Nephron progenitor cell (in vitro differentiated cells): ENCODE measurements at places on chromosomes 3 and 15.

DNA sequence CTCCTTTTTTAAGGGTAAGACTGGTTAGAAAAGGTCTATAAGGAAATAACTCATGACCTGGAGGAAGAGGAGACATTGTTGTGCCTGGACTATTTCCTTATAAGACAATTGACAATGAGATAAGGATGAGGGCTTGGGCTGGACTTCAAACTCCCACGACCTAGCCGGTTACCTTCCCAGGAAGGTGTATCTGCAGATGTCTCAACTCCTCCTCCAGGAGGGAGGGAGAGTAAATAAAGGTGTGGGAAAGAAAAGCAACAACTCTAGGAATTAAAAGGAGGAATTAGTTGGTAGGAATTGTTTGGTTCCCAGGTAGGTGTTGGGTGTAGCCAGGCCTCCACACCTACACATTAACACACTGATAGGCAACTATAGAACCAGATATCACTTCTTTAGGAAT is 97.8 kb upstream of the TBL1XR1 start:
- no peak for DNase-seq

- DNase-seq = no peak
These were observed 48.3 kb downstream of the BTD start for GRCh38 chr3:15649858-15650257.

DNA sequence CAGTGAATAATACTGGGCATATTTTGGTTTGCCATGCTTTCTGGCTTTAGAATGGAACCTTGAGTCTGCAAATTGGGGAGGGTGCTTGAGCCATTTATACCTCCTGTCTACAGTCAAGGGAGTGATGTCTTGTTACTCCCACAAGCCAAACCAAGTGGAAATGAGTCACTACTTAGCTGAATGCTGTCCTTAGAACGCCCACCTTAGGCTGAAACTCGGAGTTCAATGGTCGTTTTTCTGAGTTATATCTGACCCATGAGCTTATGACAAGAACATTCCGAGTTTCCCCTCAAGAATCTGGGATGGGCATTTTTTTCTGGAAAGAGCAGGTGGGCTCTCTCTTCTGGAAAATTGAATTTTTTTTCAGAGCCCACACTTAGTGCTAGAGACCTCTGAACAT is 17.4 kb upstream of the CLDN18 start:
- no peak for DNase-seq

DNA sequence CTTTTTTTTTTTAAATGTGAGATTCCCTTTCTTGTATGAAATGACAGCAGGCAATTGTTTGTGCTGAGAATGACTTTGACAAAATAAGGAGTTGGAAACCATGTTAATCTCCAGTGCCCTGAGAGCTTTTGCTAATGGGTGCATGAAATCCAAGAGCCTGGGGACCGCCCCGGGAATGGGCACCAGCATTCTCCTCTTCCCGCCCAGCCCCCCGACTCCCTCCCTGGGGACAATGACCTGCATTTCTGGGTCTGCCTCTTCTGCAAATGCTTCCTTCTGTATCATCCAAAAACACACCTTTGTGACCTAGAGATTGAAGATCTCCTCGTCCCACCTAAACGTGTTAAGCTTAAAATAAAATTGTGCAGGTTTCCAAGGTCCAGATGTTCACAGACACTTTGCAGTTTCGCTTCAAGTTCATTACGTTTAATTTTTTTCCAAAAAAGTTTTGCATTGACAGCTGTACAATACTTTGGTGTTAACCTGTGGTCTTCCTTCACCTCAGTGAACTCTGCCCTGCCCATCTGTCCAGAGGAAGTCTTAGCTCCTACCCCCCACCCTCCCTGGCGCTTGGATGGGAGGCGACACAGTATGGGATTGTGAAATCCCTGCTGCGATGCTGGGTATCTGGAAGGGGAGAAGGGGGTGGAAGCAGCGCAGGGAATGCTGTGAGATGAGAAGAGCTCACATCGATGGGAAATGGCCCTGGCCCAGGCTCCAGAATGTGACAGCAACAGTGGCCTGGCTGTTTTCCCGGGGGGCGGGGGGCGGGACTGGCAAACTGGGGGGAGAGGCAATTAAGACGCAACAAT is 50.1 kb downstream of the TLE3 start:
- DNase-seq = no peak

- DNase-seq = no peak
These were observed 61.4 kb upstream of the COL8A1 start for GRCh38 chr3:99576904-99577559.

DNA sequence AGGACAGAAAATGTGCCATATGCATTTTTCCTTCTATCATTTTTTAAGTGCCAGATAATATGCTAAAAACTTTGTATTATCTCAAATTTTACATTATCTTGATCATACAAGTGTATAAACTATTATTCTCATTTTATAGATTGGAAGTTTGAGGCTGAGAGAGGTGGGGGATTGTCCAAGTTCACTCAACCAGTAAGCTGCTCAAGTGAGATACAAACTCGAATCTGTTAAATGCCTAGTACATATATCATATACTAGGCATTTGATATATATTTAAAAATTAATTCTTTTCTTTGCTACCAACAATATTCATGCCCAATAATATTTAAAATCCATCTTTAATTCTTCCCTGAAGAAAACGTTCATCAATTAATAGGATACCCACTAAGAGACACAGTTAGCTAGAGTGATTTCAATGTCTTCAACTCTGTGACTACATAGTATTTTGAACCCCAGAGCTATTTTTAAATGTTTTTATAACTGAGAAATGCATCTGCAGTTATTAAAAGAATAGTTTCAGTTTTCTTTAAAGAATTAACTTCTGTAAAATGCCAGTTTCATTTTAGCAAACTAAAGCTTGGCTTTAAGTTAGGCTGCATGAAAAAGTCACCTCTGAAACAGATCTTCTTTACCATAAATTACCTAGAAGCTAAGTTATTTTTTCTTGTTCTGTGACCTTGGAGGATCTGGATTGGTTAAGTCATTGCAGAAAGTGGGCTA is 40.4 kb downstream of the IQCB1 start:
- no peak for DNase-seq

GRCh38 chr15:74307827-74308811 is 59.3 kb downstream of the CYP11A1 start:
- peak; percentile 55 for DNase-seq

DNA sequence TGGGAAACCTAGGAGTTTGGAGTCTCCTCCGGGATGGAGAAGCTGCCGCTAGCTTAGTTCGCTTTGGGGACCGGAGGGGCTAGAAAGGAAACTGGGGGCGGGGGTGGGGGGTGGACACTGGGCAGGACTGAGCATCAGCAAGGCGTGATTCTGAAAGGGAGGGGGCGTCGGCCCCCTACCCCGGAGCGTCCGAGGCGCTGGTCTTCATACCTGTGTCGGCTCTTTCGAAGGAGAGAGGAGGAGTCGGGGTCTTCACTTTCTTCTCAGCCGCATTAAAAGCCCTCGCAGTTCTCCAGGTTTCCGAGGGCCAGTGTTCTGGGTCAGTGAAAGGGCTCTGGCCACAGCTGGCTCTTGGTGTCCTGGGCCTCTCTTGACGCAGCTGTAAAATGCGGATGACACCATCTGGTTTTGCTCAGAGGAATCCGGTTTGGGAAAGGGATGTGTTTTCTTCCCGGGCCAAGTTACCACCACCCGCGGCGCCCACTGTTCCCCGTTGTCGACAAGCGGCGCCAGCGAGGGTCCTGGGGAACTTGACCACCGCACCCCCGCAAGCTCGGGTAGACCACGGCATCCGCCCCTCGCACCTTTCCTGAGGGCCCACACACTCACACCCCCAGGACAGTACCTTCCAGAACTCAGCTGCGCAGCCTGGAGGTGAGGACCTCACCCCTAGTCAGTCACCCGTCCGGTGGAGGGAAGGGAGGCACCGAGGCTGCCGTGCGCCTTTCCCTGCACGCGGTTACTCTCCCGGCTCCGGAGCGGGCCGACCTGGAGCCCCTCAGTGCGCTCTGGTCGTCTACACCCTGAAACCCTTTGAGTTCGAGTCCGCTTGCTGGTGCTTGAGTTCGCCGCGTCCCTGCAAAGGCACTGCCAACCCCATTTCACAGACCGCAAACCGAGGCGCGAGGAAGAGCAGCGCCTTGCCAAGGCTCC is 660 bp downstream of the CCK start:
- no peak for DNase-seq

DNA sequence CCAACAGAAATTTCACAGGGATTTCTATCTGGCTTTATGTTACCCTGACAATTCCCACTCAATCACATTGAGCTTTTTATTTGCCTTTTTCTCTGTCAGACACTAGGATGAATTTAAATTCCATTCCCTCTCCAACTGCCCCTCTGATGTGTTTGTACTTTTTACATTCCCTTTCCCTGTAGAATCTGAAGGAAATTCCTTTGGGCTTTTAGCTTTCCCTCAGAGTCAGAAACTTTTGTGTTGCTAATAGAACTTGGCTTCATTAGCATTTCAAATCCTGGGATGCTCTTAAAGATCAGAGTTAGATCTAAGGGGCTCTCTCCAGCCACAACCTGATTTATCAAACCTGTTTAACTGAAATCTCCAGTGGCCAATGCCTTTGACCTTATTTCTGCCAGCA is 7.9 kb upstream of the RARB start:
- DNase-seq = no peak

DNA sequence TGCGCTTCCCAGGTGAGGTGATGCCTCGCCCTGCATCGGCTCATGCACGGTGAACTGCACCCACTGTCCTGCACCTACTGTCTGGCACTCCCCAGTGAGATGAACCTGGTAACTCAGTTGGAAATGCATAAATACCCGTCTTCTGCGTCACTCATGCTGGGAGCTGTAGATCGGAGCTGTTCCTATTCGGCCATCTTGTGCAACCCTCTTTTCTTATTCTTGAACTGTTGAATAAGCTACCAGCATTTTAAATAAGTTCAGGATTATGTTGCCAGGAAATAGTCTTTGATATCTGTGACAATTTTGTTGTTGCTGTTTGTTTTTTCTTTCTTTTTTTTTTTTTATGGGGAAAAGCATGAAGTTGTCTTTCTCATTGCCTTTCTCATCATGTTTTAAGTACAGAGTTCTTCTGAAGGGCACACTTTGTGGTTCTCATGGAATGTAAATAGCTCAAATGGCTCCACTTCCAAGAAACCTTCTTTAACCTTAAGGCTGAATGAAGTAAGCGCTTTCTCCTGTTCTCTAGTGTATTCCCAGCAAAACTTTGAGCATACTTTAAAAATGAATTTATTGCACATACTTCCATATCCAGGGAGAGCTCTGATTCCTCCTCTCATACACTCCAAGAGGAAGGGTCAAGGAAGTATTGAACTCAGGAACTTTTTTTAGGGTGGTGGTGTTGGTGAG is 468.0 kb upstream of the TBL1XR1 start:
- DNase-seq = no peak

- no peak for DNase-seq
These were observed 85.1 kb downstream of the MTHFS start for GRCh38 chr15:79811406-79812405.

GRCh38 chr3:165775824-165776223 is 61.4 kb downstream of the BCHE start:
- DNase-seq = no peak

- DNase-seq = no peak
These were observed 2.9 kb downstream of the IFT57 start for GRCh38 chr3:108219336-108219735.

DNA sequence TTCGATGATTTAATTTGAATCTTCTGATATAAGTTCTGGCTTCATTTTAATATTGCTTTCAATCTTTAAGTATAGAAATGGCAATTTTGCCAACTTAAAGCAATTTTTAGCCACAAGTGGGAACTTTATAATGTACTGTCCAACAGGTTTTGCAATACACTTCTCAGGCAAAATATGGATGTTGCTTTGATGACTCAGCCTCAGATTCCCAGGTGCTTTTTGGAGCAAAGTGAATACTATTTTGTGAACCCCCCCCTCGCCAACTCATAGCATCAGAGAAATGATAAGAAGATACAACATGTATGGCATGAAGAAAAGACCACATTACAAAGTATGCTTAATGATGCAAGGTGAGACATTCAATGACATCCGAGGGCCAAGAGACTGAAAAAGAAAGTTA is 158.1 kb downstream of the GABRB3 start:
- no peak for DNase-seq

DNA sequence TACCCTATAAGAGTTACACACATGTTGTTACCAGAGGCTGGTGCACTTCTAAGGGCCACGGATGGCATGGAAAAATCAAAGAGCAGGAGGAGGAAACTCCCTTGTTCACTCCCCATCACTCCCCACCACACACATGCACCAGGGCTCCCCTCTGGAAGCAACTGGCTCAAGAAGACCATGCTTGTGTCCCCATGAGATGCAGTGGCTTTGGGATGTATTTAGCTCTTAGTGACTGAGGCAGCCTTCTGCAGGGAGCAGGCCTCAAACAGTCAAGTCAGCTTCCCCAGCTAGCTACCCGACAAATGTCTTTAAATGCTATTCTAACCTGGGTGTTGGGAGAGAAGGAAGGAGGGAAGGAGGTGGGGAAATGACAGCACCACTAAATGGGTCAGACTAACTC is 32.9 kb upstream of the RAD18 start:
- DNase-seq = no peak

GRCh38 chr3:131530388-131530787 is 27.6 kb upstream of the MRPL3 start:
- no peak for DNase-seq

DNA sequence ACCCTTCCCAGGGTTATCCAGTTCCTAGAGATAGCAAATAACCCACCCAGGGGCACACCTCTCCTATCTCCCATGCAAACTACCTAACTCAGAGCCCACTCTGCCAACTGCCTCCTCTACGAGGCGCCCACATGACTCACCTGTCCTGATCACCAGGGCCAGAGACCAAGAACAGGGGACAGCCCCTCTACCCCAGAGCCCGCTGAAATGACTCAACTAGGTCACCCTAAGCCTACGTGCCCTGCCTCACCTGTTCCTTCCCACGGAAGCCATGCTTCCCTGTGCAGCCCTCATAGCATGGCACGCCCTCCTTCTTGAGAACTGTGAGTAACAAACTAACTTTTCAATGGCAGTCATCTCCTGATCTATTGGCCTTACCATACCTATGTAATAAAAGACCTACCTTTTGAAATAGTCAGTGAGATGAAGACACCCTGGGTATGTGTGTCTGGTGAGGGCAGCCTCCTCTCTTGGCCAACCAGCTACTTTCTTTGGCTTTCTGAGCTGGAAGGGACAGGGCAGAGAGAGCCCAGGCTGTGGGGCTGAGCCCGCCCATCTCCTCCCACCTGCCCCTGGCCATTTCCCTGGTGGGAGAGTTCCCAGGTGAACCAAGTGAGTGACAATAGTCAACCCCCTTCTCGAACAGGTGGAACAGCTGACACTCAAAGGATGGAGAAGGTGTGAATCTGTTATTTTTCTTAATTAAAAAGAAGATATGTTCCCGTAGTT is 25.5 kb upstream of the PRR23E start:
- DNase-seq = no peak

DNA sequence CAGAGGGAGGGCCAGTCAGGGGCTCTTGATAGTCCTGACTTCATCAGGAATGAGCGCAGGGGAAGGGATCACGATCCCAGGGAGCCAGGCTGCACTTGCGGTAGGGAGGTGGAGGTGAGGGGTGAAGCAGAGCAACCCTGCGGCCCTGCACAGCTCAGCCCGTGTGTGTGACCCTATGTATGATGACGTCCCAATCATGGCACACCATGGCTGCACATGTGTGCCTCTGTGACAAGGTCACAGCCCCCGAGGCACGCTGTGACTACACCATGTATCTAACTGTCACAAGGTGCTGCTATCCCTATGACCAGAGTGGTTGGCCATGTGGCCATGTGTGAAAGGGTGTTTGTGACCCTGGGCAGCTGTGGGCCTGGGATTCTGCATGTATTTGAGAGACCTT is 13.3 kb upstream of the ALAS1 start:
- DNase-seq = no peak
